Activated CD8-positive, alpha-beta memory T cell treated with anti-CD3 and anti-CD28 coated beads, Interleukin-2, amount 10 ng/mL, durations not matched to agents 7 days and 5 days (primary cell): ENCODE measurements at places on chromosomes 12 and 14. TPM values are rescaled to one million over a fixed set of nuclear protein-coding genes. Genes with fewer than 3 reads are reported as not detected.

Gene SRRM4
- not detected for total RNA-seq

Gene CLBA1
- 0.67 TPM for total RNA-seq

Gene NINJ2
- 6.8 TPM for total RNA-seq

Gene BEGAIN
- 1.8 TPM for total RNA-seq

Gene P3H3
- total RNA-seq = 0.23 TPM

Gene PPFIA2
- total RNA-seq = not detected

Gene SLC38A4
- not detected for total RNA-seq

Gene PYGL
- 0.55 TPM for total RNA-seq

Gene NOS1
- total RNA-seq = not detected

Gene EID3
- total RNA-seq = 7.1 TPM

Gene PLEKHD1
- 0.12 TPM for total RNA-seq

Gene GNPTAB
- total RNA-seq = 156 TPM

Gene DHH
- not detected for total RNA-seq

Gene EPYC
- total RNA-seq = not detected

Gene RHEBL1
- 15.1 TPM for total RNA-seq

Gene SLC24A4
- total RNA-seq = not detected

Gene NRXN3
- total RNA-seq = not detected

Gene NIN
- 71.3 TPM for total RNA-seq

Gene SERPINA3
- total RNA-seq = not detected

Gene IGF1
- total RNA-seq = 1.1 TPM

Gene OAS1
- 161 TPM for total RNA-seq

Gene ZNF385A
- 0.30 TPM for total RNA-seq

Gene LMO3
- not detected for total RNA-seq

Gene TMEM132D
- not detected for total RNA-seq

Gene APOF
- not detected for total RNA-seq

Gene CEP290
- 13.3 TPM for total RNA-seq

Gene OR6C4
- total RNA-seq = not detected

Gene CLEC14A
- total RNA-seq = not detected

Gene SOAT2
- 5.9 TPM for total RNA-seq

Gene HCAR2
- not detected for total RNA-seq

Gene PTPN6
- total RNA-seq = 283 TPM

Gene RNF10
- total RNA-seq = 217 TPM

Gene RIMBP2
- total RNA-seq = not detected

Gene POLE2
- total RNA-seq = 39.9 TPM

Gene CYP46A1
- total RNA-seq = not detected

Gene ADSS1
- 3.5 TPM for total RNA-seq

Gene CLEC9A
- not detected for total RNA-seq

Gene NPFF
- not detected for total RNA-seq

Gene FOXA1
- total RNA-seq = not detected

Gene CD163
- total RNA-seq = not detected

Gene ABCB9
- 3.6 TPM for total RNA-seq

Gene ACSM4
- not detected for total RNA-seq

Gene FAM222A
- 0.70 TPM for total RNA-seq

Gene LRFN5
- total RNA-seq = not detected

Gene OR9K2
- total RNA-seq = not detected

Gene MIP
- total RNA-seq = not detected

Gene ASB2
- total RNA-seq = 116 TPM

Gene SPRYD3
- total RNA-seq = 27.8 TPM

Gene RAB21
- total RNA-seq = 48.9 TPM

Gene IRF2BPL
- 19.7 TPM for total RNA-seq

Gene FAM186B
- total RNA-seq = not detected
